Stomach (tissue), 19 donors: ENCODE measurements at places on chromosomes 7 and 10. TPM values are rescaled to one million over a fixed set of nuclear protein-coding genes. Genes with fewer than 3 reads are reported as not detected.

MKI67 gene
- 15.2 TPM for total RNA-seq

UNCX gene
- not detected for total RNA-seq

HNRNPF gene
- 36.2 TPM for total RNA-seq

ELOVL3 gene
- not detected for total RNA-seq

ZNF467 gene
- 5.8 TPM for total RNA-seq
